Esophagus squamous epithelium (tissue), 5 donors: ENCODE measurements at places on chromosomes 12 and 14.
A peak's percentile ranks its signal among the peaks of the same experiment; 100 is the strongest.

DNA sequence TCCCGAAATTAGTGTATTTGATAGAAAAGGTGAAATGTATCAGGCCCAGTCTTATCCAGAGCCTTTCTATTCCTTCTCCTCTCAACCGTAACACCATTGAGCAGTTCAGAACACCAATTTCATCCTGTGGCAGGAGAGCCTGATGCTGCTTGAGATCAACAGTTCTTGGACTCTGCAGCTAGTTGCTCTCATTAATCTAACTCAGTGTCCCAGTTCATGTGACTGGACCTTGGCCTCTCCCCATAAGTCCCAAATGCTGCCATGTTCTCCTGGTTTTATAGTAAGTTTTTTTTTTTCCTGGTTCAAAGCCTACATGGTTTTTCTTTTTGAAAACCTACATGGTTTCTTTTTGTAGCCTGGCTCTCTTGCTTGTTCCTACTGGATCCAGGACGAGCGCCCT, 293.9 kb downstream of the ITPR2 start:
- no peak overlapping the region for H3K27ac ChIP-seq
- DNase-seq = no peak
- H3K27me3 ChIP-seq = no peaks in the 10 kb centered on the region
- peaks cover 6% of the 10 kb centered on the region for H3K36me3 ChIP-seq

DNA sequence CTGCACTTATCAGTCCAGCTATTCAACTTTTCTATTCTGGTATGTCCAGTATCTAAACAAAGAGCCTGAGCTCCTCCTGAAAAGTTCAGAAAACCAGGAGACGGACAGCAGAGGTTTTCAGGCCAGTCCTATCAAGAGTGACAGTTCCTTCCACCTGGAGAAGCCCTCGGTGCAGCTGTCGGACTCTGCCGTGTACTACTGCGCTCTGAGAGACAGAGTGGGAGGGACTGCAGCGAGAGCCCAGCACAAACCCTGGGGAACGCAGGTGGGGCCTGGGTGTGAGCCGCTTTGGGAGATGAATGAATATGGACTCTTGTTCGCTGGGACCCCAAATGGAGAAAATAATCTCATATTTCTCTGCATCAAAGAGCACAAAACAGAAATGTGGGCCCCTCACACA, 329.8 kb upstream of the OR4E1 start:
- no peaks in the 10 kb centered on the region for H3K36me3 ChIP-seq
- H3K4me3 ChIP-seq = no peak overlapping the region
- DNase-seq = no peak
- H3K4me1 ChIP-seq = no peaks in the 10 kb centered on the region

DNA sequence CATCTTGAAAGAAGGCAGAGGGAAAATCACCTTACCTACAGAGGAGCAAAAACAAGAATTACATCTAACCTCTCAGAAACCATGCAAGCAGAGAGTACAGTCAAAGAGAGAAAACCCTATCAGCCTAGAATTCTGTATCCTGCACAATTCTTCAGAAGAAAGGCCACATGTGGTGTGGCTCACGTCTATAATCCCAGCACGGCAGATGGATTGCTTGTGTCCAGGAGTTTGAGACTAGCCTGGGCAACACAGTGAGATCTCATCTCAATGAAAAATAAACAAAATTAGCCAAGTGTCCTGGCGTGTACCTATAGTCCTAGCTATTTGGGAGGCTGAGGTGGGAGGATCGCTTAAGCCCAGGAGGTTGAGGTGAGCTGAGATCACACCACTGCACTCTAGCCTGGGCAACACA, 48.2 kb downstream of the ATF7 start:
- no peaks in the 10 kb centered on the region for H3K4me1 ChIP-seq
- H3K27ac ChIP-seq = no peak overlapping the region
- DNase-seq = no peak
- H3K27me3 ChIP-seq = no peaks in the 10 kb centered on the region
- no peak overlapping the region for H3K4me3 ChIP-seq

DNA sequence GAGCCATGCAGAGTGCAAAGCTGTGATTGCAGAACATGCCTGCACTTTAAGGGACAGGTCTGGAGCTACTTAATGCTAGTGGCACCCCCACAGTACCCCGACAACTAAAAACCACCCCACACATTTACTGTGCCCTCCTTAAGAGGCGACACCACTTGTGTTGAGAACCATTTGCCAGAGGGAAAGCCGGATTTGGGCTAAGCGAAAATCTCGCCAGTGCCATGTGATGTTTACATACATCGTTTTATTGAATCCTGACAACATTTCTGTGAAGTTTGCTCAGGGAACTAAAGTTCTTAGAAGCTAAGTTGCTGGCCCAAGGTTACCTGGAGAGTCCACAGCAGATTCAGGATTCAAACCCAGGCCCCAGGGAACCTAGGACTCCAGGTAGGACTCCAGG, 119.0 kb upstream of the FKBP4 start:
- no peaks in the 10 kb centered on the region for H3K27me3 ChIP-seq
- H3K27ac ChIP-seq = no peak overlapping the region
- no peaks in the 10 kb centered on the region for H3K36me3 ChIP-seq
- H3K4me3 ChIP-seq = no peak overlapping the region
- DNase-seq = no peak

- no peak for DNase-seq
- peaks cover 37% of the 10 kb centered on the region for H3K36me3 ChIP-seq
- no peaks in the 10 kb centered on the region for H3K27me3 ChIP-seq
- no peaks in the 10 kb centered on the region for H3K4me1 ChIP-seq
Observed at GRCh38 chr12:121523741-121524140, 57.1 kb downstream of the KDM2B start.

DNA sequence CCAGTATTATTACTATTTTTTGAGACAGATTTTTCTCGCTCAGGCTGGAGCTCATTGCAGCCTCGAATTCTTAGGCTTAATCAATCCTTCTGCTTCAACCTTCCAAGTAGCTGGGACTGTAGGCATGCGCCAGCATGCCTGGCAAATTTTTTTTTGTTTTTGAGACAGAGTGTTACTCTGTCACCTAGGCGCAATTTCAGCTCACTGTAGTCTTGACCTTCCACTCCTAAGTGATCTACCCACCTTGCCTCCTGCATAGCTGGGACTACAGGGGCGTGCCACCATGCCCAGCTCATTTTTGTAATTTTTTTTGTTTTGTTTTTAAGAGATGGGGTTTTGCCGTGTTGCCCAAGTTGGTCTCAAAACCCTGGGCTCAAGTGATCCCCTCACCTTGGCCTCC, 15.2 kb downstream of the ERC1 start:
- no peak overlapping the region for H3K4me3 ChIP-seq
- no peak overlapping the region for H3K27ac ChIP-seq
- no peak for DNase-seq
- no peaks in the 10 kb centered on the region for H3K36me3 ChIP-seq
- H3K4me1 ChIP-seq = no peaks in the 10 kb centered on the region

GRCh38 chr12:57149245-57149900, 2.0 kb upstream of the LRP1-AS start:
- H3K4me3 ChIP-seq = no peak overlapping the region
- H3K27ac ChIP-seq = peak overlapping the region; percentile 94
- DNase-seq = no peak

GRCh38 chr12:121657305-121658008, 12.0 kb downstream of the MORN3 start:
- no peaks in the 10 kb centered on the region for H3K27me3 ChIP-seq
- DNase-seq = no peak
- no peak overlapping the region for H3K27ac ChIP-seq

GRCh38 chr12:89183985-89184435, 168.3 kb downstream of the DUSP6 start:
- no peak overlapping the region for H3K4me3 ChIP-seq
- no peaks in the 10 kb centered on the region for H3K27me3 ChIP-seq

DNA sequence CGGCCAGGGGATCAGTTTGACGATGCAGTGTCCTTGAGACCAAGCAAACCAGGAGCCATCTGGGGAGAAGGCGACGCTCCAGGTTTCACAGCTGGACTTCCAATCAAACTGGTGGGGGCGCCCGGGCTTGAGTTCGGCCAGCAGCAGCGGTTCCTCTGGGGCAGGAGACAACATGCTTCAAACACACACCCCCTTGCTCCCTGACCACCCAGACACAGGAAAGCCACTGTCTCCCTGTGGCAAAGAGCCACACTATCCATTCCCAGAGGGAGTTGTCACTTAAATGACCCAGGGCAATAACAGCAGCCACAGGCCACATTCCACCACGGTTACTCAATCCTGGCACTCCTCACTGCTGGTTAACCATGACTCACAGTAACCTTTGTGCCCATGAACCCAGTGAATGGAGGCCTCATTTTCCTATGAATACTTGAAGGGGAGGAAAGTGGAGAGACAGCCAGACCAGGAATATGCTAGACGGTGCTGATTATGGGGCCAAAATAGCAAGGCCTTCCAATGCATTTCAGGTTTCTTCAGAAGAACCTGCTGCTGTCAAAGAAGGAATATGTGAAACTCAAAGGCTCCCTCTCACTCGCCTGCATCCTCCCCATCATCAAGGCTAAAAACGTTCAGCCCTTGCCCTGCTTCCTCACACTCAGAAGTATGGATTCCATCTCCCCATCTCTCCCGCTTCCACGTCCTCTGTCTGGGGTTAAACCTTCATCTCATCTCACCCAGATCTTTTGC, 8.5 kb downstream of the WSB2 start:
- H3K27ac ChIP-seq = peak overlapping the region; percentile 43
- H3K36me3 ChIP-seq = peaks cover 4% of the 10 kb centered on the region
- DNase-seq = no peak
- no peaks in the 10 kb centered on the region for H3K27me3 ChIP-seq
- no peak overlapping the region for H3K4me3 ChIP-seq
- H3K4me1 ChIP-seq = peaks cover 15% of the 10 kb centered on the region

GRCh38 chr12:130601327-130601726, 114.8 kb downstream of the RIMBP2 start:
- no peaks in the 10 kb centered on the region for H3K27me3 ChIP-seq
- H3K4me1 ChIP-seq = no peaks in the 10 kb centered on the region
- H3K27ac ChIP-seq = no peak overlapping the region
- no peak for DNase-seq

DNA sequence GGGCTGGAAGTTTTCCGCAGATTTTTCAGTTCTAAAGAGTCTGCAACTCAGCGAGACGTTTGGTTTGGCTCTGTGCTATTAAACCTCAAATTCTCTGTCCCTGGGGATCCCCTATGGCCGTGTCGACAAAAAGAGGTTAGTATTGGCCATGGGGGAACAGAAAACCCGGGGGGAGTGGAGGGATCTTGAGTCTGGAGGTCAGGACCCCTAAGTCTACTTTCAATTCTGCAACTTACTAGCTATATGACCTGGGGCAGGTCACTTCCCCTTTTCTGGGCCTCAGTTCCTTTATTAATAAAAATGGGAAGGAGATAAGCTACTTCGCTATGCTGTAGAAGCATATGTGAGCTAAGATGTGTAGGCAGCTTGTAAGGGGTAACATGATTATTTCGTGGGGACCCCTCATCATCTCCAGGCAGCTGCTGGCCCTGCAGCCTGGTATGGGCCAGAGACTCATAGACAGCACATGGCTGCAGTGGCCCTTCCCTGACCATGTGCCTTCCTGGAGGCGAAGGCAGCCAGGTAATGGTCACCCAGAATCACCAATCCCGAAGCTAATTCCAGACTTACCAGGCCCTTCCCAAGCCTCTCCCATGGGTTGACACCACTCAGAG, 8.6 kb downstream of the ASB2 start:
- H3K27ac ChIP-seq = peak overlapping the region; percentile 76
- no peaks in the 10 kb centered on the region for H3K27me3 ChIP-seq
- H3K4me3 ChIP-seq = no peak overlapping the region
- DNase-seq = no peak
- no peaks in the 10 kb centered on the region for H3K36me3 ChIP-seq
